ENCODE measurements at places on chromosomes 5 and 9.

- DNase-seq: no peak
Measured at GRCh38 chr5:55427157-55427556, 107.6 kb downstream of the PLPP1 start.

DNA sequence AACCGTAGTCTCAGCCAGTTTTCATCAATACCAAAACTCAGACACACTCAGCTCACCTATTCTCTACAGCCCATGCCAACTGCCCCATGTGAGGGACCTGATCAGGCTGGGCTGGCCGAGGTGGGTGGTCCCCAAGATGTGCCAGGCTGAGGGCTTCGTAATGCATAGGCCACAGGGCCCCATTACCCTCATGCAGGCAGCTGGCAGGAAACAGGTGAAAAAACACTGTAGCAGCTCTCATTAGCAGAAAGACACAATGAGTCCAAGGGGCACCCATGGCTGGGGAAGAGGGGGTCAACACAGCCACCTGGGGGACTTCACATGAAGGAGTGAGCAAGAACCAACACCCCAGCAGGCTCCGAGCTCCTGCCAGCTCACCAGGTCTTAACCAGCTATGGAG lies 8.2 kb downstream of the IPPK start:
- DNase-seq: no peak

- no peak for DNase-seq
Measured at GRCh38 chr5:100634937-100635534, 99.9 kb downstream of the FAM174A start.

DNA sequence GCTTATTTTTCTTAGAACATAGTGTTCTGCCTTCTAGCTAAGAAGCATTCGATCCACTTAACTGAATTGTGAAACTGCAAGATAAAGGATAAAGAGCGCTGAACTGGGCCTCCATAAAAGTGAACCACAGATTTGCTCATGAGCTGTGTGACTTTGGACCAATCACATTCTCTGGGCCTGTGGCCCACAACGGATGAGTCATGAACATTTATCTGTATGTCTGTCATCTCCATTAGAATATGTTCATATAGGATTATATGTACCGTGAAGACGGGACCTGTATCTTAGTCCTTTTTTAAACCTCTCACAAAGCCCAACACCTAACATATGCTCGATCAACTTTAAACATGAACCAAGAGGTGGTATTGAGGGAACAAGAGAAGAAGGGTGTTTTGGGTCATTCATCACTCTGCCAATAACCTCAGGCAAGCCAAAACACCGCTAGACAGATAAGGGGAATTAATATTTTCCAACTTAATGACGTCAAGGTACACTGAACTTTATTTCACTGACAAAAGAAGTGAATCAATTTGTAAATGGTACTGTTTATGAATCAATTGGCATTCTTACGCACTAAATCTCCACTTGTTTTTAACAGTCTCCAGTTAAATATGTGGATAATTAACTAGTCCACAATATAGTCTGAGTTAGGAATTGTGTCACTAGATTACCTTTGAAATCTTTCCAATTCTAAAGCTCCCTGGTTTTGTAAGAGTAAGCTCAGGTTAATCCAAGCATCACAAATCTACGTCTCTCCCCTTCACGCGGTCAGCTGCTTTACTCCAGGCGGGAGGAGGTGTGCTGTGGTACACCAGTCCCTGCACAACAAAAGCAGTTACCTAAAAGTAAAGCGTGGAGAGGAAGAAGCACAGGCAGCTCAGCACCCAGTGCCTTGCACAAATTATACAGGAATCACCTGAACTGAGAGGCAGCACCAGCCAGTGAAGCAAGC lies 1.6 kb downstream of the TMEM245 start:
- DNase-seq: no peak

DNA sequence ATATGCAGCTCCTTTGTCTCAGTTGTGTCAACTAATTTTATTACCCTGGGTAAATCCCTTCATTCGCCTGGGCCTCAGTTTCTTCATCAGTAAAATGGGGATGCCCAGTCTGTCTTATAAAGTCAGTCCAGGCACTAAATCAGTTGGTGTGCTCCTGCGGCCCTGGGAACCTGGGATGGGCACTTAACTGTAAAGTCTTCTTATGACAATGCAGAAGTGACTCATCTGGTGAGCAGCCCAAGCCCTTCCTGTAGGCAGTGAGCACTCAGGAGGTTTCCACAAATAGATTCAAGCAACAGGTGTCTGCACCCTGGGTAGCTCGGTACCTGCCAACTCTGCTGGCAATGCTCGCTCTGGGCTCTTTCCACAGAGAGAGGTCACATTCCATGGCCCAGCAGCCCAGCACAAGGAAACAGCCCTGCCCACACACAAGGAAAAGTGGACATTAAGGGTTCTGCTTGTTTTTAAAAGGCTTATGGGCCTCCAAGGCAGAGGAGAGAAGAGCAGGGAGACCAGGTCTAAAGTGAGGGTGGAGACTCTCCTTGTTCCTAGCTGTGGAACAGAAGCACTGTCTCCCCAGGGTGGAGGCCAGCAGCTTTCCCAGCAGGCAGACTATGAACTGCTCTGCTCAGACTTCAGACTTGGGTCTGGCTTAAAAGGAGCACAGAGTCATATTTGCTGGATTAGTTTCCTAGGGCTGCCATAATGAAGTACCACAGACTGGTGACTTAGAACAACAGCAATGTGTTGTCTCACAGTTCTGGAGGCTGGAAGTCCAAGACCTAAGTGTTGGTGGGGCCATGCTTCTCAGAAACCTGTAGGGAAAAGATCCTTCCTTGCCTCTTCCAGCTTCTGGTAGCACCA lies 89.7 kb upstream of the ADRA1B start:
- DNase-seq: no peak

GRCh38 chr5:137114529-137114928 lies 384.6 kb downstream of the SPOCK1 start:
- DNase-seq: no peak

DNA sequence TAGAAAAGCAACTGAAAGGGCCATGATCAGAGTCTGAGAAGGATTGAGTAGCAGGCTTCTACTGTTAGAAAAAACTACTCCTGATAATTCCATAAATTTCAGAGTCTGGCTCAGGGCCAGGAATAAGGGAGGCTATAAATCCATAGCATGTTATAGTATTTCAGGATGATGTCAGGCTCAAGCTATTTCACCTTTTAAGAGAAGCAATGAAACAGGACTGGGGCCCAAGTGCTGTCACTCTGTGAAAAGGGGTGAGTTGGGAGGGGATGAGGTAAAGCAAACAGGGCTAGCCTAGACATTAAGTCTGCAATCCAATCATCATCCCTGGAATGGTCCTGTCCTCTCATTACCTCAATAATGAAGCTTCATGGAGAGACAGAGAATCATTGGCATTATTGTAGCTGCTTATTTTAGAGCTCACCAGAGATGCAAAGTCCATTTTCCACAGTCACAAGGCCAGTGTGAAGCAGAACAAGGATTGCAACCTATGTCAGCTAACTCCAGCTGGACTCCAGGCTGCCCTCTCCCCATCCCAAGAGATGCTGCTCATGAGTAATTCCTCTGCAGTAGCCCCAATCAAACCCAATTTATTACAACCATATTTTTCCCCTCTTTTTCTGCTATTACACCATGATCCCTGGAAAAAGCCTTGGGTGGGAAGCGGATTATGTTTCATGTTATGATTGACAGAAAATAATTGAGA lies 56.0 kb downstream of the PAPPA start:
- DNase-seq: no peak

- no peak for DNase-seq
Measured at GRCh38 chr9:87869082-87869481, 13.6 kb upstream of the SPATA31E1 start.

DNA sequence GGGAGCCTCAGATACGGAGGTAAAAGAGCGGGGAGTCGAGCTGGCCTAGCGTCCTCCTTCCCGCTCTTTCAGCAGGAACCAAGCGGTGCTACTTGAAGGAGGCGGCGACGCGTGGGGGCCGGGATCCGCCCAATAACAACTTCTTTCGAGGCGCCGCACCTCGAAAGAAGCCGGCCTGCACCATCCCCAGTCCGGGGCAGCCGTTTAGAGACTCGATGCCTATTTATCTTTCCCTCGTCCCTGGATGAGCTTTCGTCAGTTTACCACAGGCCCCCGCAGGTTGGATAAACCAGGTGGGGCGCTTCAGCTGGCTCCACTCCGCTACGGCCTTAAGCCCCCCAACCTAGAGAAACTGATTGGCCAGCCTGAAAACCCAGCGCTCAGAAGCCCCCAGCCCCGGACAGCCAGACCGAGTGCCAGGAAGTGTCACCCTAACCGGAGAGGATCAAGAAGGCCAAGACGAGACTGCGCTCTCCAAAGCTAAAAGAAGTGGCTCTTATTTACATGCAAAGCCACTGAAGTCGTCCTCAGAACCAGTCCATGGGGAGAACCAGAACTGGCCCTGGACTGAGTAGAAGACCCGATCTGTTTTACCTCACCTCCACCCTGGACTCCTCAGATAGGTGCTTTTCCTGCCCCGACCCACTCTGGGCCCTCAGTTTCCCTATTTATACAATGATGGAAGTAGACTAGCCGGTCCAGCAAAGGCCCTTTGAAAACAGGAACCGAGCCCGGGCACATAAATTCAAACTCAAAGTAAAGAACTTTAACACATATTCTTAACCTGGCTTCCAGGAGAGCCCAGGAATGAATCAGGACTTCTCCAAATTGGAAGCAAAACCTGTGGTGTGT lies 1.4 kb downstream of the HAND1 start:
- no peak for DNase-seq

DNA sequence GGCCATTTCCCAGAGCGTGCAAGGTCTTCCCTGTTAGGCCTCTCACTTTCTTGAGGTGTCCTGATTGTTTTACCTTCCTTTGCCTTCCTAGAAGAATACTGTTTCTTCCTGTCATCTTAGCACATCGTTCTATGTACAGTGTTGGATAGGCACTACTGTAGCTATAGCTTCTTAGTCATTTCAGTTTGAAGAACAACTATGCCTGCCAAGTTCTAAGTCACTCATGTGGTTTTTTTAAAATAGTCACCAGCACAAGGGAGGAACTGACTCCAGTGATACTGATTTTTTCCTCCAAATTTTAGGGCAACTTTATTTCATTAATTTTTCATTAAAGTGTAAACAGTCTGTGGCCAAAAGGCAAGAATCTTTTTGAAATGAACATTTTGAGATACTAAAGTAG lies 122.4 kb upstream of the NR5A1 start:
- no peak for DNase-seq

DNA sequence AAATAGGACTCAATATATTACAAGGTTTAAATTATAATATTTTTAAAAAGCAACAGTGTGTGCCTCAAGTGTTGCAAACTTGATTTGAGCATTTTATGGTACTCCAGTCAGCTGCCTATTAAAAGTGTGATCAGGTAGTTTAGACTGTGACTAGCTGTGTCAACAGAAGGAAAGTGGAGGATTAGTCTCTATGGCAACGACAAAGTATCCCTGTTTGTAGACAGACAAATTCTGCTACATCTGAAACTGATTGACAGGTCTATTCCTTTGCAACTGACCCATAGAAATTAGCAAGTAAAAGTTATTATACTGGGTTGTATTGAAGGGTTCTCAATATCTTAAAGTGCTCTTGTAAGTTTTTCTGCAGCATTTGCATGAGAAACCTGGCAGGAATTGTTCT lies 249.8 kb upstream of the ARRDC3 start:
- no peak for DNase-seq

GRCh38 chr9:8895861-8896224 lies 1096.3 kb upstream of the DMAC1 start:
- DNase-seq: peak; percentile 7

DNA sequence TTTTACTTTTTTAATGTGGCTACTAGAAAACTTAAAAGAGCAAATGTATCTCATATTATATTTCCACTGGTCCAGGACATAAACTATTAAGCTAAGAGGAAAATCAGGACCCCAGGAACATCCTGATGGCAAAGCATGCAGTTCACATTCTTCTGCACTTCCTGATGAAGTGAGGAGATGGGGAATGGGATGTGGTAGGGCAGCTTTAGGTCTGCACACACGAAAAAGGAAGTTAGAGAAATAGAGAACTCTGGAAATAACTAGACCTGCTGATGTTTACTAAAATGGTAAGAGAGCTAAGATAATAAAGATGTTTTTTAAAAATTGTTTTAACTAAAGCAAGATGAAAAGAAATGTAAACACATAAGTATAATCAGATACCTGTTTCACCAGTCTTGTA lies 39.7 kb upstream of the NIPBL start:
- no peak for DNase-seq

DNA sequence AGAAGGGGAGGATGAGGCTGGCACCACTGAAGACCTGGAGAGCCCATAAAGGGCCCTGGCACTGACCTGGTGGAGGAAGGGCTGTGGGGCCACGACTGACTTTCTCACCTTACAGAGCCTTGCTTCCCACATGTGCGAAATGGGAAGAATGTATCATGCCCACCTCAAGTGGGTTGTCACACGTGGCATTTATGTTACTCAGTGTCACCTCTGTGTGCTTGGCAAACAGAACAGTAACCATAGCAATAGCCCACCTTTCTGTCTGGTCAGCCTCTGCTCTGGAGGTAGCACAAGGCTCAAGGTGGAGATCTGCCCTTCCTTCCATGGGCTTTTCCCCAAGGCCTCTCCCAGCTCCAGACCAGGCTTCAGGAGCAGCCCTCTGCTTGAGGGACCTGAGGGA lies 16.7 kb downstream of the TCF7 start:
- no peak for DNase-seq

- no peak for DNase-seq
Measured at GRCh38 chr9:133029994-133030316, 842 bp upstream of the GTF3C5 start.

- no peak for DNase-seq
Measured at GRCh38 chr5:96968074-96968473, 32.2 kb downstream of the LNPEP start.

GRCh38 chr9:129467004-129467588 lies 153.8 kb downstream of the C9orf50 start:
- DNase-seq: no peak

- peak; percentile 50 for DNase-seq
Measured at GRCh38 chr9:113614843-113615648, 151.5 kb downstream of the RGS3 start.

GRCh38 chr5:127599847-127600246 lies 49.0 kb upstream of the CTXN3 start:
- no peak for DNase-seq

- no peak for DNase-seq
Measured at GRCh38 chr9:107918749-107919148, 429.2 kb upstream of the KLF4 start.

GRCh38 chr5:120507197-120507596 lies 43.1 kb downstream of the PRR16 start:
- no peak for DNase-seq

GRCh38 chr9:94145640-94146039 lies 61.4 kb downstream of the PTPDC1 start:
- DNase-seq: no peak

All from naive B cell (primary cell).